ENCODE measurements at places on chromosomes 4 and X. TPM values are rescaled to one million over a fixed set of nuclear protein-coding genes. Genes with fewer than 3 reads are reported as not detected.

DIAPH2 gene
- total RNA-seq, result 17.0 TPM

CDS1 gene
- 16.1 TPM for total RNA-seq

PLXNB3 gene
- total RNA-seq, result 14.3 TPM

S100G gene
- not detected for total RNA-seq

CABS1 gene
- not detected for total RNA-seq

CT47A1 gene
- total RNA-seq, result not detected

PHOX2B gene
- not detected for total RNA-seq

Data from Panc1 (cell line).